GM12892 (cell line): ENCODE measurements at places on chromosomes 13 and 19.

DNA sequence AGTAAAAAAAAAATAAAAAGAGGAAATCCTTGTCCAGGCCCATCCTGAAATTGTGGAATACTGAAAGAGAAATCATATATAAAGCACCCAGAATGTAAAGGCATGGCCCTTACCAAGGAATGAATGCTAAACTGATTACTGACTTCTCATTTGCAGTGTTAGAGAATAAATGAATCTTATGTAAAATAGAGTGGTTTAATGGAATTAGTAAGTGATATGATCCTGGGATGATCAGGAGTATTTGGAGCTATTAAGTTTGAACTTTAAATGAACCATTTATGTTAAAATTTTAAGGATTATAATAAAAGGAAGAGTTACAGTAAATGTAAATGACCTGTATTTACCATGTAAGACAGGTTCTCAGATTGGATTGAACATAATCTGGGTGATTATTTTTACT is 75.4 kb downstream of the PDS5B start:
- DNase-seq = no peak

- DNase-seq = no peak
Observed at GRCh38 chr13:39016787-39017186, 21.1 kb downstream of the PROSER1 start.

DNA sequence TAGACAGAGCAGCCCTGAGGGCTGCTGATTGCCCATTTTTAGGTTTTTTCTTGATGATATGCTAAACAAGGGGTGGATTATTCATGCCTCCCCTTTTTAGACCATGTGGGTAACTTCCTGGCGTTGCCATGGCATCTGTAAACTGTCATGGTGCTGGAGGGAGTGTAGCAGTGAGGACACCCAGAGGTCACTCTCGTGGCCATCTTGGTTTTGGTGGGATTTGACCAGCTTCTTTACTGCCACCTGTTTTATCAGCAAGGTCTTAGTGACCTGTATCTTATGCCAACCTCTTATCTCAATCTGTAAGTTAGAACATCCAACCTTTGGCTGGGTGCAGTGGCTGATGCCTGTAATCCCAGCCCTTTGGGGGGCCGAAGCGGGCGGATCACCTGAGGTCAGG is 148.0 kb downstream of the PTPRS start:
- DNase-seq = no peak

DNA sequence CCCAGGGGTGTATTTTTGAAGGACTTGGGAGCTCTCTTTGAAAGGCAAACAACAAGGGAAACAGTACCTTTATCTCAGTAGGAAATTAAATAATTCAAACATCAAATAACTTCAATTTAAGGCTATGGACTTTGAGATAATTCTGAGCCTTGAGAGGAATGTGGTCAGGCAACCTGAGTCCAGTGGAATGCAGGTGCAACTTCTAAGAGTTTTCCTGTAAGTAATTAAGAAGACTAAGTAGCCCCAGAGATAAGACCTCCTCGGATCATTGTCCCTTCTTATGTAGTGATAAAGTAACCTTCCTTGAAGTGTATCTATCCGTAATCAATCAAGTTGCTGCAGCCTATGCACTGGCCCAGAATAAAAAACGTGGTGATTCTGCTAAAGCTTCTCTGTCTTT is 29.2 kb downstream of the ZNF701 start:
- DNase-seq = no peak

- DNase-seq = no peak
Observed at GRCh38 chr13:51590971-51591627, 6.8 kb downstream of the WDFY2 start.

GRCh38 chr19:13985771-13986347 is 20.3 kb downstream of the RFX1 start:
- DNase-seq = no peak

DNA sequence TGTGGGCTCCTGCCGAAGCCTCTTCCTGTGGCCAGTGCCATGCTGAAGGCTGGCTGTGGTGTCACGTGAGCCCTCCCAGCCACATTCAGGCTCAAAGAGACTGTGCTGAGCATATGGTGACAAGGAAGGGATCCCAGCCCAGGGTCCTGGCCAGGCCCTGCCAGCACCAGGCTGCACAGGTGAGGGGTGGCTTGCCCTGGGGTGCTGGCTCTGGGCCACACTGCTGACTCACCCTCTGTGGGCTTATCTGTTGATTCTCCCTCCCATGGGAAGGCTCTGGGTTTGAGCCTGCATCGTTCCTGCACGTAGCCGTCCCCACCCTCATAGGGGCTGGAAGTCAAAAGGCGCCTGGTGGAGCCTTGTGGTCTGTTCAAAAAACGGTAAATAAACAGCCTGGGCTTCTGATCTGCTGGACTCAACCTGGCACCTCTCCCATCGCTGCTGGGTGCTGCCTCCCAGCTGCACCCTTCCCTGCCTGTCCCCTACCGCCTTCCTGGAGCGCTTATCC is 31.1 kb downstream of the DNM2 start:
- no peak for DNase-seq

- no peak for DNase-seq
Observed at GRCh38 chr13:32017474-32017873, 14.1 kb upstream of the FRY start.

DNA sequence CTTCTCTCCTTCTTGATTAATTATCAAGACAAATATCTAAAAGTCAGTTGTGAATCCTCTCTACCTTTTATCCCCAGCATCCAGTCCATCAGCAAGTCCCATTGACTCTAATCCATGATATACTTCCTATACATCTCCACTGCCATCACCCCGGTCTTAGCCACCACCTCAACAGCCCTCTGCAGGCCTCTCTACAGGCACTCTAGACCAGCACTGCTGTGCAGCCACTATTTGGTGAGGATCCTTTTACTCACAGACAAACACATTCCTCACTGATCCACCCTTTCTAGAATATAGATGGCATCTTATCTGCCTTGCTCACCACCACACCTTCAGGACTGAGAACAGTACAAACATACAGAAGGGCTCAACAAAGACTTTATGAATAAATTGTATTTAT is 221.7 kb downstream of the RFC3 start:
- no peak for DNase-seq

- DNase-seq = no peak
Observed at GRCh38 chr19:11399667-11400066, 15.6 kb upstream of the EPOR start.

GRCh38 chr13:93398167-93399035 is 171.8 kb downstream of the GPC6 start:
- DNase-seq = no peak

DNA sequence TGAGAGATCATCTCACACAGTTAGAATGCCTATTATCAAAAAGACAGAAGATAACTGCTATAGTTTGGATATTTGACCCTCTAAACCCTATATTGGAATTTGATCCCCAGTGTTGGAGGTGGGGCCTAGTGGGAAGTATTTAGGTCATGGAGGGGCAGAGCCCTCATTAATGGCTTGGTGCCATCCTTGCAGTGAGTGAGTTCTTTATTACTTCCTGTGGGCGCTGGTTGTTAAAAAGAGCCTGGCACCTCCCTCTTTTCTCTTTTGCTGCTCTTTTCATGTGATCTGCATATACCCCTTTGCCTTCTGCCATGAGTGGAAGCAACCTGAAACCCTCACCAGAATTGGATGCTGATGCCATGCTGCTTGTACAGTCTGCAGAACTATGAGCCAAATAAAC is 66.8 kb downstream of the TDRD3 start:
- DNase-seq = no peak

GRCh38 chr19:7879111-7879807 is 5.1 kb upstream of the PRR36 start:
- no peak for DNase-seq

- DNase-seq = no peak
Observed at GRCh38 chr19:34448191-34448590, 20.0 kb downstream of the UBA2 start.

DNA sequence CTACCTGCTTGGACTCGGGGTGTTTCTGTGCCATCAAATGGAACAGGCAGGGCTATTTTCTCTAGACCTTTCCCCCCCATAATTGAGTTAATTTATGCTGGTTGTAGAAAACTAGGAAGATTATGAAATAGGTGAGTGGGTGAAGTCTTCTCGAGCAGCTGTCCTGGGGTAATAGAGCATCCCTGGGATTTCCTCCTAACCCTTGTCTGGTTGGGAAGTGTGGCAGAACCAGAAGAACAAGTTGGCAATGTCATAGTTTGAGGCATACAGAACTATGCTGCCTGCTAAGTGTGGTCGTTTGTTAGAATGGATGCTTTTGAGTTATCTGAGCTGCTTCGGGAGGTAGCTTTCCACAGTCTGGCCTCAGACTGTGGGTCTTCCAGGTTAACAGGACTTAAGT is 3.7 kb downstream of the GATAD2A start:
- DNase-seq = no peak

- no peak for DNase-seq
Observed at GRCh38 chr13:35856084-35856483, 275.1 kb downstream of the DCLK1 start.

DNA sequence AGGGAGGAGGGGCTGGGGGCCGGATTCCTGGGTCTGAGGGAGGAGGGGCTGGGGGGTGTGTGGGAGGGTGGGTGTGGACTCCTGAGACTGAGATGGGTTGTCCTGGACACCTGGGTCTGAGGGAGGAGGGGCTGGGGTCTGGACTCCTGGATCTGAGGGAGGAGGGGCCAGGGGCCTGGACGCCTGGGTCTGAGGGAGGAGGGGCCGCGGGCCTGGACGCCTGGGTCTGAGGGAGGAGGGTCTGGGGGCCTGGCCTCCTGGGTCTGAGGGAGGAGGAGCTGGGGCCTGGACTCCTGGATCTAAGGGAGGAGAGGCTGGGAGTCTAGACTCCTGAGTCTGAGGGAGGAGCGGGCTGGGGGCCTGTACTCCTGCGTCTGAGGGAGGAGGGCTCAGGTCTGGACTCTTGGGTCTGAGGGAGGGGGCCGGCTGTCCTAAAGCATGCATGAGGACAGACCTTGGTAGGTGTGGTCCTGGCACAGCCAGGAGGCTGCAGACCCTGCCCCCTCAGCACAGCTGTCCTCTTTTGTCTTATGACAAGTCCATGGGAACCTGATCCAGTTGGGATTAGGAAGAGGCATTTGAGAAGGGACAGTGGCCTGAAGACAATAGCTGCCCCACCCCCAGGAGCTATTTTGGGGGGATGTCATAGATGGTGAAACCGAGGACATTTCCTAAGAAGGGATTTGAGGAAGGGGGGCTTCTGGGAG is 1.3 kb downstream of the TNNT1 start:
- DNase-seq = no peak

DNA sequence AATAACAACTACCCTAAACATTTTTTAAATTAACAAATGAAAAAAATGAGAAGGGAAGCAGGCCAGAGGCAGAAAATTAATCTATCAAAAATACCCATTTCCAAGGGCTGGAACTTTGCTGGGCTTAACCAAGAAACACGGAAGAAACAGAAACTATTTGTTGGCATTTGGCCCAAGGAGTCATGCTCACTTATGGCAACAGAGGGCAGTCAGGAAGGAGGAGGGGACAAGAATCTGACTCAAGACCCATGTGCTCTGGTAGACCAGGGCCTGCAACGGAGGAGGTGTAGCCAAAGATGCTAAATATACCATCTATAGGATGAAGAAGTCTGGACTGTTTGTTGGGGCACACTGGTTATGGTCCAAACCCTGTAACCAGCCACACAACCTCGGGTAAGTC is 496.7 kb downstream of the COG6 start:
- DNase-seq = no peak

- DNase-seq = no peak
Observed at GRCh38 chr13:105567951-105568525, 967.4 kb downstream of the EFNB2 start.

DNA sequence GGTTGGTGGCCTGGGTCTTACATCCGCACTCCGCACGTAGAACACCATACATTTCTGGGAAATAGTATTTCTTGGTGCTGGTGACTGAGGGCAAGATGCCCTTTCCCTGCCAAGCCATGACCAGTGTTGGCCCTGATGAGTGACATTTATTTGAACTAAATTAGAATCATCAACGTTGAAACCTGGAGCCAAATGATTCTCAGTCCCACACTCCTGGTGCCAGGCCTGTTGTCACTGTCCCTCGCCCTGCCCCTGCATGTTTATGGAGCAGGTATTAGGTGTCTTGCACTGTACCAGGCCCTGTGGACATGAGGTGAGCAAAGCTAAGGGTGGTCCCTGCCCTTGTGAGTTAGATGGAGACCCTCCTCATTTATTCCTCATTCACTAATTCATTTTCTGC is 5.8 kb downstream of the CHST8 start:
- no peak for DNase-seq

DNA sequence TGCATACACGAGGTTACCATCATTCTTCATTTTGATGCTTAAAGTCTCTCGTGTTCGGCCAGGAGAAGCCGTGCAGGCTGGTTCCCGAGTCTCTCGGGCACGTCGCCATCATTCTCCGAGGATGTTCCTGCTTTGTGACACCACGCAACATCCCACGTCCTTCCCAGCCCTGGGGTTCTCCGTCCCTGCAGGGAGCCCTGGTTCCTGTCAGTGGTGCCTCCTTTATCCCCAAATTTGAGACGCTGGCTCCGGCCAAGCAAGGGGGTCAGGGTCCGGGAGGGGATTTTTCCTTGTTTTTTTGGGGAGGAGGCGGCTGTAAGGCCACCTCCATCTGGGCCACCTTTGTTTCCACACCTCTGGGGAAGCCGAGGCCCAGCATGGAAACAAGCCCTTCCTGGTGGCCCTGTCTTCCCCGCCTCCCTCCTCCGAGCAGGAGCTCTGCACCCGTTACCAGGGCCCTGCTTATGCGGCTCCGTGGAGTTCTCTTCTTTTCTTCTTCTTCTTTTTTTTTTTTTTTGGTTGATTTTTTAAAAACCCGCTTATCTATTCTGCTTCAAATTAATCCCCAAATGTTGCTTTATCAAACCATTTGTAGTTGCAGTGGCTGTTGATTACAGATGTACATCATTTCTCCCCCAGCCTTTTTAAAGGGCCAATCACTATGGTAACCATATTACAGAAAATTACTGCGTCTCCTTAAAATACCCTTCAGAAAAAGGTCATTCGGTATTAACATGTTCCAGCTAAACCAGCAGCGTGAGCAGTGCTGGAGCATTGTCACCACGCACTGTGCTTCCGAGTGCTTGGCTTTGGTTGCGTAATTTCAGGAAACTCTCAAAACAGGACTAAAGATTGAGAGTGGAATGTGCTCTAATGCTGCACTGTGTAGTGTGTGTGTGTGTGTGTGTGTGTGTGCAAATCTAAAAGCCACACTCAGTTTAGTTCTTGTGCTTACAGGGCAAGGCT is 50.4 kb downstream of the TEX29 start:
- DNase-seq = no peak

- peak; percentile 50 for DNase-seq
Observed at GRCh38 chr19:42114412-42114811, 17.8 kb downstream of the POU2F2 start.

DNA sequence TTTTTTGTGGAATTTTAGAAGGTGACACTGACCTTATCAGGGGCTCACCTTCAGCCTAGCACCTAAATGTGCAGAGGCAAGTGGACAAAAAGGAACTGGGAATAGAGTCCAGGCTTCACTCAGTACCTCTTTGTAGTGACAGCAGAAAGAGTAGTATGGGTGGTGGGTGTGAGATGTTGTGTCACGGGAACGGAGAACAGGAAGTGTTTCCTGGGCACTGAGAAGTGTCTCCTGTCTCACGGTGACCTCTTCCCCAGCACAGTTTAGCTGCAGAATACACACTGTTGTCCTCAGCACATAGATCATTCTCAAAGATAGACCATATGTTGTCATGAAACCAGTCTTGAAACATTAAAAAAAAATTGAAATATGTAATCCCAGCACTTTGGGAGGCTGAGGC is 17.5 kb upstream of the LGALS14 start:
- DNase-seq = no peak

- DNase-seq = no peak
Observed at GRCh38 chr13:33945477-33945876, 127.5 kb downstream of the RFC3 start.
